ENCODE measurements at places on chromosomes 6 and 20.

DNA sequence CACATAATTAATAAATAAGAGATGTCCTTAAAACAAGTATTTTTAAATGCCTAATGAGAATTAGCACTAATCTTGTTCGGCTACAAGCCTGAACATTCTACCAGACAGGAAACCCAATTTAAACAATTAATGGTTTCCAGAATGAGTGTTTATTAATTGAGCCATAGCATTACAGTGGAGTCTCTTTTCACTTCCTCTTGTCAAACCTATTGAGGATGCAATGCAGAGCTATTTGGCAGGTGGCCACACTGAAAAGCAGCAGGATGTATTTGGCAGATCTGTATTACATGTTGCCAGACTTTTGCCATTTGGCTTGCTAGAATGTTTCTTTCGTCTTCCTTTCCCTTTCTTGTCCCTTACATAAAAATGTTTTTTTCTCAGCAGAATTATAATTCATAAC lies 475.2 kb upstream of the MARCKS start:
- DNase-seq: peak; percentile 59

- no peak for DNase-seq
Observed at GRCh38 chr6:41639809-41640371, 1.6 kb downstream of the MDFI start.

- DNase-seq: peak; percentile 80
Observed at GRCh38 chr6:129744201-129744879, 34.4 kb upstream of the ARHGAP18 start.

GRCh38 chr6:79193971-79194370 lies 40.5 kb downstream of the HMGN3 start:
- DNase-seq: no peak

GRCh38 chr6:130913120-130913519 lies 85.9 kb downstream of the SMLR1 start:
- no peak for DNase-seq

- no peak for DNase-seq
Observed at GRCh38 chr6:144338951-144339700, 54.0 kb downstream of the UTRN start.

DNA sequence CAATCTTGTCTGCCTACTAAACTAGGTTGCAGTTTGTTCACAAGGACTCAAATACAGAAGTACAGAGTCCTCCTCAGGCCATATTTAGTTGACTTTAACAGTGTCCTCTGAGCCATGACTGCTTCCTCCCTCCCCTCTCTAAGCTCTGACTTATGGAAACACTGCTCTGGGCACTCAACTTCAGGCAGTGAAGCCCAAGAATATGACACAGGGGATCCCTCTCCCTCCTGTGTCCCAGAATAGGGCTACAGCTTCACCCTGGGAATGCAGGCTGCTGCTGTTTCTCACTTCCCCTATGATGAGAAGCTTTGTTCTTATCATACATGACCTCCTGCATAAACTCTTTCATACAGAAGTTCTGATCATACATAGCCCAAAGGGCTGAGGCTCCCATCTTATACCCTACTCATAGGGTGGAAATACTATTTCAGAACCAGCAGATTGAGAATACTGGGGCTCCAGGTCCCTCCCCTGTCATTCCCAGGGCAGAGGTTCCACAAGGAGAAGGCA lies 97.3 kb upstream of the UST start:
- no peak for DNase-seq

GRCh38 chr6:43963203-43963602 lies 164.0 kb downstream of the MRPL14 start:
- no peak for DNase-seq

DNA sequence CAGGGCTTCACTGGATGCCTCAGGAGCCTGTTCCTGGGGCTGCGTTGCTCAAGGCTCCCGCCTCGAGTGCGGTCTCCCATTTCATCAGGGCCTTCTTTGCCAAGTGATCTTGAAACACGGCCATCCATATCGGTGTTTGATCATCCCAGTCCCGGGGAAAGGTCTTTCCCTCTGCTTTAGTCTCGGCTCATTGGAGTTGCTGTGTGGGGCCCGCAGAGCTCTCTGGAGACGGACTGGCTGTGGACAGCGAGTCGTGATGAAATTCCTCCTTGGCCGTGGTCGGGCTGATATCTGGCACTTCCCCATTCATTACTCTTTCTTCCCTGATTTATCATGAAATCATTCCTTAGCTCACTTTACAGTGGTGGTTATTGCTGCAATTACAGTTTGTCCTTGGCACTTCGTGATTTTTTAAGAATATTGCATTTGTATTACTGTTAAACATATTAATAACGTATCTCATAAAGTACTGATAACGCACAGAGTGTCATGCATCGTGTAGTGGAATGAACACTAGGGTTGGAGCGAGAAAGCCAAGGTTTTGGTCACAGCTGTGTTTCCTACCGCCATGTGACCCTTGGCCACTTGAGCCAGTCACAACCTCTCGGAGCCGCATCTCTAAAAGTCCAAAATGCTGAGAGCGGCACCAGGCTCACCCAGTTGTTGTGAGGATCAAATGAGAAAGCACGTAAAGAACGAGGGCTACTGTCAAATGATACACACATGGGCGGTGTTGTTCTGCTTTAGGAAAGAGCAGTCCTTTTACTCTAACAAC lies 71.8 kb downstream of the MTHFD1L start:
- DNase-seq: no peak

- no peak for DNase-seq
Observed at GRCh38 chr6:170224694-170225660, 65.9 kb downstream of the DLL1 start.

- DNase-seq: peak; percentile 56
Observed at GRCh38 chr20:16485401-16485800, 87.8 kb downstream of the KIF16B start.

GRCh38 chr6:78390066-78390465 lies 477.3 kb upstream of the IRAK1BP1 start:
- DNase-seq: no peak
